Stimulated activated CD4-positive, alpha-beta T cell treated with anti-CD3 and anti-CD28 coated beads, Interleukin-15, amount 100 ng/mL, for 48 hours (primary cell): ENCODE measurements at places on chromosomes 16 and 17.
A peak's percentile ranks its signal among the peaks of the same experiment; 100 is the strongest.

DNA sequence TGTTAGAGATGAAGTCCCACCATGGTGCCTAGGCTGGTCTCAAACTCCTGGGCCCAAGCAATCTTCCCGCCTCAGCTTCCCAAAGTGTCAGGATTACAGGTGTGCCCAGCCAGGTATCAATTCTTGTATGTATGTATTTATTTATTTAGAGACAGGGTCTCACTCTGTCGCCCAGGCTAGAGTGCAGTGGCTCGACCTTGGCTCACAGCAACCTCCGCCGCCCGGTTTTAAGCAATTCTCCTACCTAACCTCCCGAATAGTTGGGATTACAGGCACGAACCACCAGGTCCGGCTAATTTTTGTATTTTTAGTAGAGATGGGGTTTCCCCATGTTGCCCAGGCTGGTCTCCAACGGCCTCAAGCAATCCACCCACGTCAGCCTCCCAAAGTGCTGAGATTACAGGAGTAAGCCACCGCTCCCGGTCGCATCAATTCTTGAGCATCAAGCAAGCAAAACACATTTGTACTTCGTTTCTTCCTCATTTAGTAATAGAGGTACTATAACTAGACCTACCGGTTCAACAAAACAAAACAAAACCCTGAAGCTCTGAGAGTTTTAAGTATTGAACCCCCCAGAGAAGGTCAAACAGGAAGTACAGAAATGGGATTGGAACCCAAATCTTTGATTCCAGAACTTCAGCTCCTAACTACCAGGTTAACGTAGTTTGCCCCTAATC, 1.0 kb upstream of the ZNF500 start:
- no peak for DNase-seq

DNA sequence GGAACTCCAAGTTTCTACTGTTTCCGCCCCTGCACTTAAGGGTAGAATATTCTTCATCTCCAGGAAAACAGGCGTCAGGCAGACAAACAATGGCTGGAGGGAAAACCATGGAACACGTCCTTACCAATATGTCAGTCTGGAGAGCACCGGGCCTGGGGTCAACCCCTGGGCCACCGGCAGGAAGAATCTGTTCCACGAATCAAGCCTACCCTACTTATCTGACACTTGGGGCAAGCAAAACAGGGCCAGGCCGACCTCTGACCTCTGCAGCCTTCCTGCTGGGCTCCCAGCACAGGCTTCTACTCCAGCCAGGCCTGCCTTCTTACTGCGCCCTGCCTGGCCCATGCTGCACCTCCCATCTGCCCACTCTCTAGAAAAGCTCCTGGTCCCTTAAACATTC, 10.1 kb downstream of the VAC14 start:
- no peak for DNase-seq

DNA sequence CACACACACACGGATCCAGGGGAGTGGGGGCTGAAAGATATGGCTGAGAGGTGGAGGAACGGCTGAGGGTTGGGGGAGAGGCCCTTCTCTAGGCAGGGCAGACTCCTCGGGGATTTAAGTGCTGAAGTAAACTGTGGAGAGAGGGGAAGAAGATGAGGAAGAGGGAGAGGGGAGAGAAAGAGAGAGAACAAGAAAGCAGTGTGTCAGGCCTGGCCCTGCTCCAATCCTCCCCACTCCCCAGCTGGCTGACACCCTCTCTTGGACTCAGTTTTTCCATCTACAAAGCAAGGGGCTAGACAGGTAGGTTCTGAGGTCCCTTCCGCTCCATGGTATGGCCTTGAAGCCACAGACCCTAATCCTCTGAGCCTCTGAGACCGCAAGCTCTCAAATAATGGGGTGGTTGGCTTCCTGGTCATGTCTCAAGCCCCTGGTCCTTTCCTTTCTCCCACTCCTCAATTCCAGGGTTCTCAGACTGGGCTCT, 2.0 kb downstream of the VAMP2 start:
- no peak for DNase-seq

GRCh38 chr17:75338335-75338734, 49.1 kb upstream of the SLC25A19 start:
- DNase-seq = no peak

GRCh38 chr17:66655861-66656260, 179.1 kb upstream of the CACNG5 start:
- DNase-seq = peak; percentile 56

DNA sequence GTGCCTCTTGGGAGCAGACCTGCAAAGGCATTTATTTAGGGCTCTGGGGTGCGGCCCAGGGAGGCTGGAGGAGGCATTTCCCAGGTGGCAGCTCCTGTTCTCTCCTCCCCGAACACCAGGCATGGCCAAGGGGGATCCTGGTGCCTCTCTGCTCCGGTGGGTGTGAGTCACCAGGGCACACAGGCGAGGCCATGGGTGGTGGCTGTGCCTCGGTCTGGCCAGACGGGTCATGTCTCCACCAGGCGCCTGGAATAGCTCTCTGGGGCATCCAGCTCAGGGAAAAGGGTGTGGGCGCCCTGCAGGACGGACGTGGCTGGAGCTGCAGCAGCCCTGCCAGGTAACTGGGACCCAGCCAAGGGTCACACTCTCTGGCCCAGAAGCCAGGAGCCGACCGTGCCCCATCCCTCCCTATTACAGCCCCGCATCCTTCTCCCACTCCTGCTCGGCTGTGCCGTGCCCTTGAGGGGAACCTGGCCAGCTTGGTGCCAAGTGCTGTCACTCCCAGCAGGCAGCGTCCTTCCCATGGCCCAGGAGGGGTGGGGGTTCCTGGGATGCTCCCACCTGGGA, 25.8 kb downstream of the SOX8 start:
- no peak for DNase-seq

- peak; percentile 55 for DNase-seq
Observed at GRCh38 chr16:12573730-12574383, 229.8 kb downstream of the CPPED1 start.

- DNase-seq = no peak
Observed at GRCh38 chr17:83089328-83090132, 10.1 kb downstream of the METRNL start.

DNA sequence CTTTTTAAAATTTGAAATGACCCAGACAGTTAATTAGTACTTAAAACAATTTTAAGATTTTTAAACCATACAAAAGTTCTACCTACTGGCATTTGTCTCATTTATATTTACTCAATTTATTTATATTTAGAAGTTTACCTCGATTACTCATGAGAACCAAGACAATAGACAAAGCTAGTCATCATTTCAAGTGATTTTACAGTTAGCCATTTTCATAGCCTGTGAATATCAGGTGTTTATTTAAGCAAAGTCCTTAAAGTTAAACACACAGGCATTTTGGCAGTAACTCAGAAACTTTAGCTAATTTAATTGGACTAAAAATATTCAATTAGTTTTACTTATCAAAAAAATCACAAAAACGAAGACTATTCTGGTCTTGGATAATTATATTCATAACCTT, 101.6 kb upstream of the KIF2B start:
- no peak for DNase-seq

GRCh38 chr17:17225901-17226300, 11.1 kb downstream of the FLCN start:
- no peak for DNase-seq

DNA sequence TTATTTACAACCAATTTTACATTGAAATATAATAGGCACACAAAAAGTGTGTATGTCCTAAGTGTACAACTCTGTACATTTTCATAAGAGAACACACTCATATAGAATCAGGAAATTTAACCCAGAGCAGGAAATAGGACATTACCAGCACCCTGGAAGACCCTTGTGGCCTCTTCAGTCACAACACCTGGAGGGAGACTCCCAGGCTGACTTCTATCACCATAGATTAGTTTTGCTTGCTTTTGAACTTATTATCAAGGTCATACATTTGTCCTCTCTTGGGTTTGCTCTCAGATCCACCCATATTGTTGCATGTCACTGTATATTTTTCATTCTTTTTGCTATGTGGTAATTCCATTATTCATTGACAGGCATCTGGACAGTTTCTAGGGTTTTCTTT, 5.8 kb downstream of the RIPOR1 start:
- no peak for DNase-seq

GRCh38 chr17:16459855-16460550, 32.0 kb downstream of the LRRC75A start:
- DNase-seq = no peak
